ENCODE measurements at places on chromosomes 16 and 17.
A peak's percentile ranks its signal among the peaks of the same experiment; 100 is the strongest.

DNA sequence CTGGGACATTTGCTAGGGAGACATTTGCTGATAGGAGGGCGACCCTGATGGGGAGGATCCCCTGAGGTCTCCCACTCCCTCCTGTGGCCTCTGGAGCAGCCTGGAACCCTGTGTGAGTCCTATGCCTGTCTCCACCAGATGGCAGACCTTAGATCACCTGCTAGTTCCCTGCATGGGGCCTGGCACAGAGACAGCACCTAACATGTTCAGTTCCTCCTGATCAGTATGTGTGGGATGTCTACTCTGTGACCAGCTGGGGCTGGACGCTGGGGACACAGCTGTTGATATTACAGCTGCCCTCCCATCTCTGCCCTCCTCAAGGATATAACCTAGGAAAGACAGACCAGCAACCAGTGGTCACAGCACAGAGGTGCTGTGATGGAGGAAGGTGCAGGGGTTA, 1.1 kb upstream of the ADCY7 start:
- peak; percentile 52 for DNase-seq

GRCh38 chr17:81397314-81398175, 2.3 kb downstream of the BAHCC1 start:
- DNase-seq = peak; percentile 57

DNA sequence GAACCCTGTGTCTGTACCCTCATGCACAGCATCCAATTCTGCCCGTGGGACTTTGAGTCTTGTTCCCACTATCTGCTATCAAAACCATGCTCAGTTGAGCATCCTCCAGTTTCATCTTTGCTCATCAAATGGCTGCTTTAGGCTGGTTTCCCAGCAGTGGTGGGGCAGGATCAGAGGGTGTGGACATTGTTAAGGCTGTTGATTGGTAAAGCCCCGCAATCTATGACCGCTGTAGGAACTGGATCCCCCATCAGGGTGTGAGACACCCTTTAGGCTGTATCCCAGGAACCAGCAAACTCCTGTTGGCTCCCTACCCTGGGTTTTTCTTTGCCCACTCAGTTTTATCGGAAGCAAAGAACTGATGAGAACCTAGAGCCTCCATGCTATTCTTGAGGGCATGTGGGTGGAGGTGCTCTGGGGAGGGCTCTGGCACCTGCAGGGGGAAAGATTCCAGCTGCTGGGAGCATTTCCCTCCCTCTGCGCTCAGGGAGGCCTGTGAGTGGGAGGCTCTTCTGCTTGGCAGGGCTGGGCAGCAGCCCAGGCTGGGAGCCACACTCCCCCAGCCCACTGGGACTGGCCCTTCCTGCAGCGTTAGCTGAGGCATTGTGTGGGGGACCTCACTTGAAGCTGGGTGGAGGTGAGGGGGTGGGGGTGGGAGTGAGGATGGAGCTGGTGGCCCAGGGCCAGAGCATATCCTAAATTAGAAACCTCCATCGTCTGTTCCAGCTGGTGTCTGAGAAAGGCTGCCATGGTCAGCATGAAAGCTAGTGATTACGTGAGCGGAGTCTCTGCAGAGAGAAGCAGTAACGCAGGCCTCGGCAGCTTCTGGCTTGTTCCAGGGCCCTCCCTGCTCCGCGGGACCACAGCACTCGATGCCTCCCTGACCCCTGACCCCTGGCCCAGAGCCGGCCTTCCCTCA, 160.6 kb downstream of the IRF8 start:
- DNase-seq = no peak

GRCh38 chr16:76729525-76729924, 452.3 kb downstream of the CNTNAP4 start:
- no peak for DNase-seq

All from NCI-H82 (cell line).